Hepatic stellate cell (primary cell): ENCODE measurements at places on chromosomes 13 and 19.

GRCh38 chr13:33322543-33322809, 36.9 kb upstream of the STARD13 start:
- peak; percentile 51 for DNase-seq

GRCh38 chr19:41308450-41309179, 1.4 kb upstream of the CCDC97 start:
- peak; percentile 79 for DNase-seq

DNA sequence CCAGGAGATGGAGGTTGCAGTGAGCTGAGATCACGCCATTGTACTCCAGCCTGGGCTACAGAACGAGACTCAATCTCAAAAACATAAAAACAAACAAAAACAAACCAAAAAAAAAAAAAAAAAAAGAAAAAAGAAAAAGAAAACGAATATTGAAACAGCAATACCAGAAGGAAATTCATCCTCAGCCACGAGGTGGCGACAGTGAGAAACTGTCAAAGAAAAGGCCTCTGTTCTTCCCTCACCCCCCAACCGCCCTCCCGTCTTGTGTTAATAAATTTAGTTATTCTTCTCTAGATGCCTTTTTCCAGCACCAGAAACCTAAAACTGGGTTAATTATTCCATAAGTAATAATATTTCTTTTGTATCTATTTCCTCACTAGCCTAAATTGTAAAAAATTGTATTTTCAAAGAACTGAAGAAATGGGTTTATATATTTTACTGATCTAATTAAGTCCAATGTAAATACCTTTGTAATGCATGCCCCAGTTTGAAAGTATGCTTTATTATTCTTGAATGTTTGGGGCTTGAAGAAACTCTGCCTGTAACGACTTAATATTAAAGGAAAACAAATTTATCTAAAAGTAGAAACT, 38.6 kb downstream of the LIG4 start:
- DNase-seq, result peak; percentile 8

DNA sequence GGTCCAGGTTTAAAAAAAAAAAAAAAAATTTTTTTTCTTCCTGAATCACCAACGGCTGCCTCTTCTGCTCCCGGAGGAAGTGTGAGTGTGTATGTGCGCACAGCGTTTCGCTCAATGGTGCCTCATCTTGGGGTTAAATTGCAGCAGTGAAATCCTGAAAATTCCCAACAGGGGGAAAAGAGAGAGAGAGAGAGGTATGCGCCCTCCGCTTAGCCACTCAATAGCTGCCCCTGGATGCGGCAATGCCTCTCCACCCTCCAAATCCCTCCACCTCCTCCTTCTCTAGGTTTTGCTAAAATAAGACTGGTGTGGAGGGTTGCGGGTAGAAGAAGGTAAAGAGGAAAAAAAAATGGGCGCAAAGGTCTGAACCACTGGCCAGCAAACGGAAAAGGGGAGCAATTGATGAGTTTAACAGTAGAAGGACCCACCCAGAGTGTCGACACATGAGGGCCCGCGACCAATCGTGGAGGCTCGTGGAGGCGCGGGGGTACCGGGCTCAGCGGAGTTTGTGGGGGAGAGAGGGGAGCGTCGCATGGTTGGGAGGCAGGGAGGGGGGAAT, 853 bp upstream of the CACNA1A start:
- peak; percentile 27 for DNase-seq

DNA sequence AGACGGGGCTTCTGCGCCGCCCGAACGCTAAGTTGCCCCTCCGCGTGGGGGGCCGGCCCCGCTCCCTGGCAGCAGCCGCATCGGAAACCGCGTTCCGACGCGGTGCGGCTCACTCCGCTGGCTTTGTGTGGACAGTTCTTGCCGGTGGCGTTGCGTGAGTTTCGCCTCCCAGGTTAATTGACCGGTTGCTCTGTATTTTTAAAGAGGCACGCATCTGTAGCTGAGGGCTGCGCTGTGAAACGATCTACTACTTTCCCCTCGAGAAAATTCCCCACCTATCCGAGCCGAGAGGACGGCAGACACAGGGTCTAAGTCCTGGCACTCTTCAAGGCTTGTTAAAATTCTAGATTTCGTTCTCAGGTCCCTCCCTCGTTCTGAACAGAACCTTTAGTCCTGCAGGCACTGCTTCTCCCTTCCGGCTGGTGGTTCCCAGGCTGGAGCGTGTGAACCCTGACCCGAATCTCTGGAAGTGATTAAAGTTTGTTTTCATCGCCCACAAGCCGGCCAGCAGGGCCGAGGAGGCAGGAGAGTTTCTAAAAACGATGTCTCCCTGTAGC, 933 bp downstream of the ARHGEF7 start:
- DNase-seq, result peak; percentile 90

DNA sequence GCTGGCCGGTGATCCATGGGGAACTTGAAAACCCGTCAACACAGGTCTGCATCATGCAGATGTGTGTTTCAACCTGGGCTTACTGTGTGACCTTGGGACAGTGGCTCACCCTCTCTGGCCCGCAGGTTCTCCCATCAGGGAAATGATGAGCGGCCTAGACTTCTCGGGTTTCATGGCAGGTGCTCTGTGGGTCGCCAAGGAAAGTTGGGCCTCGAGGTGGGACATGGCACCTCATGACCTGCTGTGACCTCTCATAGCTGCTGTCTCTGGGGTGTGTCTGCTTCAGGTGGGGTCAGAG, 50.8 kb upstream of the NFIC start:
- no peak for DNase-seq

DNA sequence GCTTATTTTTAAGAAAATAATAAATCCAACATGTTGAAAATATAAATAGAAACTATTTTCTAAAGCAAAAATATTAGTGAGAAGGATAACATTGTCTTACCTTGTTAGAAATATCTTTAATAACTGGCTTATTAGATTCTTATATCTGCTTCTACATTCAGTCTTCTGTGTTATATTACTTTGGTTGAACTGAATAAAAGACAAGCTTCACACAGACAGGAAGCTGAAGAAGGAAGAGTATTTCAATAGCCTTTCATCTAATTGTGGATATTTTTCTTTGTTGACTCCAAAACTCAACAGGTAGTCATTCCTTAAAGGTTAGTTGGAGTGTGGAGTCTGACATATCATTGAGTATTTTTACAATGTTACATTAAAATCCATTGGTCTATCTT, 10.9 kb downstream of the SETDB2 start:
- DNase-seq, result no peak

DNA sequence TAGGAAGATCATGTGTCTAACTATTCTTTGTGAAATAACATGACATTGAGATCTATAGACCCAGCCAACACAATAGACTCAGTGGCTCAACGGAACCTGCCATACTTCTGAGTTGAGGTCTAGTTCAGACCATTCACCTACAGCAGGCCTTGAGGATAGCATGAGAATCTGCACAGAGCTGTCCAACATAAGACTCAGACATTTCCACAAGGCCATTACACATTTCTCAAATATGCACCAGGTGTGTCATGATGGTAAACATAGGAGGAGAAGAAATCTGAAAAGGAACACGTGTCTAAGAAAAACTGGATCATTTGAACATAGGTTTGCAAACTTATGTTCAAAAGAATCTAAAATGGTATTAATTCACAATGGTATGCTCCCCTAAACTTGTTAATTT, 421.4 kb downstream of the SLITRK6 start:
- DNase-seq, result no peak

GRCh38 chr19:39818626-39819097, 15.3 kb downstream of the DYRK1B start:
- DNase-seq, result no peak

DNA sequence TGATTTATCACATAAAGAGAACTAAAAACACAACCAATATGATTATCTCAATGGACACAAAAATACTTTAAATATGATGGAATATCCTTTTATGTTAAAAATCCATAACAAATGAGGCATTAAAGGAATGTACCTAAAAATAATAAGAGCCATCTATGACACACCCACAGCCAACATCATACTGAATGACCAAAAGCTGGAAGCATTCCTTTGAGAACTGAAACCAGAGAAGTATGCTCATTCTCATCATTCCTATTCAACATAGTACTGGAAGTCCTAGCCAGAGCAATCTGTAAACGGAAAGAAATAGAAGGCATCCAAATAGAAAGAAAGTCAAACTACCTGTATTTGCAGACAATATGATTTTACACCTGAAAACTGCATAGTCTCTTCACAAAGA, 671.0 kb downstream of the SLITRK1 start:
- no peak for DNase-seq
